ENCODE measurements at places on chromosomes 1 and 21.

- DNase-seq, result no peak
Observed at GRCh38 chr1:28449904-28450303, 55.9 kb upstream of the RCC1 start.

DNA sequence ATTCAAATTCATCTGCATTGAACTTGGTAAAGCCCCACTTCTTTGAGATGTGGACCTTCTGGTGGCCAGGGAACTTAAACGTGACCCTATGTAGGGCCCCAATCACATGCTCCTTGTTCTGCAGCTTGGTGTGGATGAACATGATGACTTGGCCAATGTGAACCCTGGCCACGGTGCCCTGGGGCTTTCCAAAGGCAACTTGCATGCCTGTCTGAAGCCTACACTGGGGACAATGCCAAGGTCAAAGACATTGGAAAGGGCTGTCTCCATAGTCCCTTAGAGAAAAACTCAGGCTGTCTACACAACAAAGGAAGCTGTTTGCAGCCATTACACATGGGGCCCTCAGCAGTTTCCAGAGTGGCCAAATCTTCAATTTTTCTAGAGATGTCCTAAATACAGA lies 8.9 kb upstream of the VPS13D start:
- DNase-seq, result no peak

- DNase-seq, result no peak
Observed at GRCh38 chr1:147379889-147380288, 137.4 kb downstream of the CHD1L start.

DNA sequence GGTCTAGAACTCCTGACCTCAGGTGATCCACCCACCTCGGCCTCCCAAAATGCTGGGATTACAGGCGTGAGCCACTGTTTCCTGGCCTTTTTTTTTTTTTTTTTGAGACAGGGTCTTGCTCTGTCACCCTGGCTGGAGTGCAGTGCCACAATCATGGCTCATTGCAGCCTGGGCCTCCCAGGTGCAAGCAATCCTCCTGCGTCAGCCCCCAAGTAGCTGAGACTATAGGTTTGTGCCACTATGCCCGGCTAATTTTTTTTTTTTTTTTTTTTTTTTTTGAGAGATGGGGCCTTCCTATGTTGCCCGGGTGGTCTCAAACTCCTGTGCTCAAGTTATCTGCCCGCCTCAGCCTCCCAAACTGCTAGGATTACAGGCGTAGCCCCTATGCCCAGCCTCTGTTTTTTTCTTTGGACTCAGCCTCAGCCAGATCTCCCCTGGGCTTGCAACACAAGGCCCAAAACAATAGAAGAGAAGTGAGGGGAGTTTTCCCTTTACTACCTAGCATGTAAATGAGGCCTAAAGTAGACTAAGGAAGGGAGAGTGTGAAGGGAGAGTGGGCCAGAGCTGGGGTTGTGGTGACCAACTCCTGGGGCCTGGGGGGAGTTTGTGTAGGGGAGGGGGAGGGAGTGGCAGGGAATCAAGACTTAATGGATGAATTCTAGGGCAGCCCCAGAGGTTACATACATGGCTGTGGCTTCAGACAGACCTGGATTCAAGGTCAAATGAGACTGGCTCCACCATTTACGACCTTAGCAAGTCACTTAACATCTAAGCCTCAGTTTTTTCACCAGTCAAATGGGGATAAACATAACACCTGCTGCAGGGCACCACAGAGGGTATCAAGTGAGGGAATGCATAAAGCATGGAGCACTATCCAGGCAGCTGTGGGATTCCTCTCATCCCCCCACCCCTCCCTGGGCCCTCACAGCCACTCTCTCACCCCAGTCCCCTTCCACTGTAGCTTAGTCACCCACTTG lies 1.6 kb upstream of the CD52 start:
- no peak for DNase-seq

GRCh38 chr1:167175901-167176300 lies 44.8 kb upstream of the POU2F1 start:
- no peak for DNase-seq

GRCh38 chr1:109091078-109091838 lies 694 bp downstream of the TMEM167B start:
- peak; percentile 14 for DNase-seq

- DNase-seq, result no peak
Observed at GRCh38 chr1:219427403-219427802, 185.5 kb downstream of the ZC3H11B start.

GRCh38 chr1:182406012-182406411 lies 5.5 kb upstream of the TEDDM1 start:
- DNase-seq, result no peak

- DNase-seq, result no peak
Observed at GRCh38 chr1:228837032-228837431, 101.8 kb downstream of the RHOU start.

GRCh38 chr1:18157968-18158367 lies 50.4 kb downstream of the IGSF21 start:
- no peak for DNase-seq

DNA sequence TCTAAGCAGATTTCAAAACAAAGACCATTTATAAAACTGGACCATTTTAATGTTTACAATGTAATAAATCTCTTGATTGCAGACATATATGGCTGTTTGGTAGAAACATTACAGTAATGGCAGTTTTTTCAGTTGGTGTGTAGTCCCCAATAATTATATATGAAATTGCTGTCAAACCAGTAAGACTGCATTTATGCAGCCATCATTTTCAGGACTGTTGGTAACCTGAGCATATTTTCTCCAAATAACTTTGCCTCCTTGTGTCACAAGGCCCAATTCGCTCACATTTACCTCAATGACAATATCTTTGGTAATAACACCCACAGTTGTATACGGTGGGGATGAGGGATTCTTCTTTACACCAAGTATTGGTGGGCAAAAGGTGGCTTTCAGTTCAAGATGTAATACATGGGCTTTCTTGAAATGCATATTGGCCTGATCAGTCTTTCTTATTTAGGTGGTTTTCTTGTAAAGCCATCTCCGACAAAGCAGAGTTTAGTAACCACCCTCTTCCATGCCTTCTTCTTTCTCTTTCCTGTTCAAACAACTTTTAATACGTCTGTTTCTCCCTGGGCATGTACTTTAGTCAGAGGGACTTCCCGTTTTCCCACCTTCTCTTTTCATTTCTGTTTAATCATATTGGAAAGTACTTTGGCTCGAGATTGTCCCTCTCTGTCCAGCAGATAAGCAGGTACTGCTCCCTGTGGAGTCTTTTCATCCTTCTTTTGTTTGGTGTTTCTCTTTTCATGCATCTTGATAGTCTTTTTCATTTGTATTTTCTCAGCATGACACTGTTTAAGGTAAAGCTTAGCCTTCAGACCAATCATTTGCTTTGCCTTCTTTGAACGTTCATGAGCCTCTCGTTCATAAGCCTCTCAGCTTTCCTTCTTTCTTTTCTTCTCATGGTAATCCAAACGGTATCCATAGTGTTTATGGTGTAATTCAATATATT lies 30.4 kb downstream of the ATP2B4 start:
- no peak for DNase-seq

GRCh38 chr1:41465741-41466140 lies 18.7 kb downstream of the EDN2 start:
- DNase-seq, result no peak

DNA sequence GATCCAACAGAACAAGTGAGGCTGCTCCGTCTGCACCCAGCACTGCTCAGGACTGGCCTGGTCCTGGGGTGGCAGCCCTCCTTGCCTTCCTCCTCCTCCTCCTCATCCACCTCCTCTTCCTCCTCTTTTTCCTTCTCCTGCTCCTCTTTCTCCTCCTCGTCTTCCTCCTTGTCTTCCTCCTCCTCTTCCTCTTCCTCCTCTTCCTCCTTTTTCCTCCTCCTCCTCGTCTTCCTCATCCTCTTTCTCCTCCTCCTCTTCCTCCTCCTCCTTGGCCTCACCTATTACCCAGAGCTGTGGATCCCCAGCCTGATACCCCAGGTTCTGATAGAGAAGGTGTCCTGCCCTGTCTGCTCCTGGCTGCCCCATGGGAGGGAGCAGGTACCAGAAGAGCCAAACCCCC lies 16.6 kb upstream of the MFN2 start:
- DNase-seq, result no peak

DNA sequence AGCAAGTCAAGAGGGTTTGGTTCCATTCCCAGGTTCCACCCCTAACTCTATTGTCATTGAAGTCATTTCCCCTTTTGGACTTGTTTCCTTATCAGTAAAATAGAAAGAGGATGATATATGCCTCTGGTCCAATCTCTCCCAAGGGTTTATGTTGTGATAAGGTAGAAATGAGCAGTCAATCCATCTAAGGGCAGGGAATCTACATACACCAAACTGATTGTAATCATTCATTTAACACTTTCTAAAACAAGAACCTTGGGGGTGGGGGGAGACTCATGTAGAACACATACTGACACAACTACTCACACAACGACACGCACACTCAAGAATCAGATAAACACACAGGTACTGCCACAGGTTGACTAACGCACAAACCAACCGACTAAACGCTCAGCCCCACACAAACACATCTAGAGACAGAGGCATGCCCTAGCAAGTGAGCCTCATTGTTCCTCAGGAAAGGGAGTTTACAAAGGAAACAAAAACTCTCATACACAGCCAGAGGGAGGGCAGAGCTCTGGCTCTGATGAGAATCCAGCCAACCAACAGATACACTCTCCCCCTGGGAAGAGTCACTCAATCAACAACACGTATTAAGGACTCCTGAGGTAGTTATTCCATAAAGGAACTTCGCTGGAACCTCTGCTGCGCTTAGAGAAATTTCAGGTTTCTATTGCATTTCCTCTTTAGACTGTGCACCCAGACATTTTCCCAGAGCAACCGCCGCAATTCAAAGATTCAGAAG lies 1.0 kb downstream of the F11R start:
- DNase-seq, result no peak

- no peak for DNase-seq
Observed at GRCh38 chr1:69754521-69754920, 186.8 kb downstream of the LRRC7 start.

DNA sequence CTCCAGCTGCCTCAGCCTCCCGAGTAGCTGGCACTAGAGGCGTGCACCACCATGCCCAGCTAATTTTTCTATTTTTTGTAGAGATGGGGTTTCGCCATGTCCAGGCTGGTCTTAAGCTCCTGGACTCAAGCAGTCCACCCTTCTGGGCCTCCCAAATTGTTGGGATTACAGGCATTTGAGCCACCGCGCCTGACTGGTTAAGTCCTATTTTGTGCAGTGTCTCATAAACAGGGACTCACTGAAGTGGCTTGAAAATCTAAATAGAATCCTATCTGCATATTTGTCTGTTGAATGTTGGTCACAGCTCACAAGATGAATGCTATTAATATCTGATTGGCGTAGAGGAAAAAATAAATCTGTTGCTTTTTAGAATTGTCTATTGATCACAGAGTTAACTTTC lies 5.9 kb upstream of the CHAF1B start:
- no peak for DNase-seq

- no peak for DNase-seq
Observed at GRCh38 chr1:219773775-219774174, 154.6 kb downstream of the SLC30A10 start.

- peak; percentile 93 for DNase-seq
Observed at GRCh38 chr1:10710489-10710888, 86.0 kb downstream of the CASZ1 start.

- DNase-seq, result no peak
Observed at GRCh38 chr1:171717062-171717718, 24.7 kb downstream of the VAMP4 start.

GRCh38 chr1:45018599-45019230 lies 6.7 kb downstream of the UROD start:
- DNase-seq, result peak; percentile 95

DNA sequence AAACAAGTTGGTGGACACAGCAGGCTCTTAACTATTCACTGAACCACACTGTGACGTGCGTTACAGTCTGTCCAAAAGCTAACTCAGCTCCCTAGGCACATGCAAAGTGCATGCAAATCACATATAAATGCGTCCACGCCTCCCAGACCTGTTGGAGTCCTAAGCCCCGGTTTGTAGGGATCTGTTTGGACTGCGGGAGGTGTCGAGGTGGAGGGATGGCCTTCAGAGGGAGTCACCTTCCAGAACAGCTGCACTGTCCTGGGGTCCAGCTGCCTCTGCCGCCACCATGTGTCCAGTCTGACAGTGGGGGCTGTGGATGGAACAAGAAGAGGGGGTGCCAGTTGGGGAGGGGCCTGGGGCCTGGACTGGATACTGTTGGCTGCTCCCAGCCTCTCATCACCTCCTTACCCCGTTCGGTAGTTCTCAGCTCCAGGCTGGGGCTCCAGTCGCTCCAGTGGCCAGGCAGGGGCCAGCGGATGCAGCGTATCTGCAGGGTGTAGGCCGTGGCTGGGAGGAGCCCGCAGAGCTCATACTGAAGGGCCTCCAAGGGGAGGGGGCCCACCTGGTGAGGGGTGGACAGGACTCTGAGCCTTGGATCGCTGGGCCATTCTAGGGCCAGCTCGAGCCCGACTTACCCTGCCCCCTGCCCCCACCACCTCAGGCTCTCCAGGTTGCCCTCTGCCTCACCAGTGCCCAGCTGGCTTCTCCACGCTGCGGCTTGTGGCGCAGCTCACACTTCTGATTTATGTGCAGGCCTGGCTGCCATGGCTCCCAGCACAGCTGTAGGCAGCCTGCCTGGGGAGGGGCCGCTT lies 7.9 kb upstream of the MRPS15 start:
- no peak for DNase-seq

- DNase-seq, result no peak
Observed at GRCh38 chr1:41901551-41901950, 17.2 kb downstream of the HIVEP3 start.

- peak; percentile 73 for DNase-seq
Observed at GRCh38 chr21:44801468-44802395, at the start of gene UBE2G2. TSS of gene UBE2G2 (minus strand) at chr21:44801820. CDS start at chr21:44801748, 72 bp downstream.

GRCh38 chr1:183734543-183735036 lies 70.3 kb upstream of the RGL1 start:
- no peak for DNase-seq

DNA sequence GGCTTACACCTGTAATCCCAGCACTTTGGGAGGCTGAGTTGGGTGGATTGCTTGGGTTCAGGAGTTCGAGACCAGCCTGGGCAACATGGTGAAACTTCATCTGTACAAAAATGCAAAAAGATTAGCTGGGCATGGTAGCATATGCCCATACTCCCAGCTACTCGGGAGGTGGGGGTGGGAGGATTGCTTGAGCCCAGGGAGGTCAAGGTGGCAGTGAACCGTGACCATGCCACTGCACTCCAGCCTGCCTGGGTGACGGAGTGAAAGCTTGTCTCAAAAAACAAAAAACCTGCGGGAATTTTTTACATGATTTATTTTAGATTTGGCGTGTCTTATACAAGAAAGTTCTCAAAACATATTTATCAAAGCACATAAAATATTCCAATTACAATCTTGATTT lies 27.8 kb upstream of the MTR start:
- no peak for DNase-seq

GRCh38 chr1:183285256-183285655 lies 99.2 kb downstream of the LAMC2 start:
- no peak for DNase-seq

- no peak for DNase-seq
Observed at GRCh38 chr1:221815660-221816059, 73.8 kb upstream of the DUSP10 start.

- DNase-seq, result peak; percentile 10
Observed at GRCh38 chr1:165365341-165365740, 8.8 kb upstream of the LMX1A start.

DNA sequence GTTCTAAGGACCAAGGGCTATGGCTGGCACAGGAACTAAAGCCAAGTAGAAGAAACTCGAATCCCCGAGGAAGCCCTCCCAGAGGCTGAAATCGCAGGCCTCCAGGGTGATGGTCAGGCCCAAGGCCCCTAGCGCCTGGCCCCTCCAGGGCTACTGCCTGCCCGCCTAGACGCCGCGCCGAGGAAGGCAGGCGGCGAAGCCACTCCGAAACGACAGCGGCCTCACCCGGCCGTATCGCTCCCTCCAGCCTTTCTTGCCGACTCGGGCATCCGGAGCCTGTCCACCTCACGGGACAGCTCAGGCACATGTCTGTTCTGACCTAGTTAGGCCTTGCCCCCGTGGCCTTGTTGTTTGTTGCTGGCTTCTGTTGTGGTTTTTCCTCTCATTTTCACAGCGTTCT lies 9.7 kb upstream of the LHX8 start:
- no peak for DNase-seq
